ENCODE measurements at places on chromosomes 3 and 15.

DNA sequence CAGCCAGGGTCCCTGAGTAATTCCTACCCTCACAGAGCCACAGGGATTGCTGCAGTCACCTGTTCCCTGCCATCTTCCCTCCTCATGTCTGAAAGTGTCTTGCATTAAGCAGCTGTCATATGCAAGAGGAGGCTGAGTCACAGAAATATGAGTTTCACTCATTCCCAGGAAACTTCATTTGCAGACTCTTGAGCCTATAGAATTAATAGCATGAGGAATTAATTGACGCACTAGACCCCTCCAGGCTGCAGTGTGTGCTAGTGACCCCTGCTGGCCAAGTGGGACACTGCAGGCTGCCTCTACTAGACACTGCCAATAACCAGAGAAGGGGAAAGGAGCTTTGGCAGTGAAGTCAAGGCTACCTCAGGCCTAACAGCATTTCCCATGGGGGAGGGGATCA is 50.6 kb upstream of the SLC6A1 start:
- DNase-seq = no peak
- H3K4me1 ChIP-seq = no peaks in the 10 kb centered on the region
- H3K4me3 ChIP-seq = no peak overlapping the region
- H3K27me3 ChIP-seq = peaks cover 2% of the 10 kb centered on the region
- no peaks in the 10 kb centered on the region for H3K36me3 ChIP-seq
- no peak overlapping the region for H3K27ac ChIP-seq

DNA sequence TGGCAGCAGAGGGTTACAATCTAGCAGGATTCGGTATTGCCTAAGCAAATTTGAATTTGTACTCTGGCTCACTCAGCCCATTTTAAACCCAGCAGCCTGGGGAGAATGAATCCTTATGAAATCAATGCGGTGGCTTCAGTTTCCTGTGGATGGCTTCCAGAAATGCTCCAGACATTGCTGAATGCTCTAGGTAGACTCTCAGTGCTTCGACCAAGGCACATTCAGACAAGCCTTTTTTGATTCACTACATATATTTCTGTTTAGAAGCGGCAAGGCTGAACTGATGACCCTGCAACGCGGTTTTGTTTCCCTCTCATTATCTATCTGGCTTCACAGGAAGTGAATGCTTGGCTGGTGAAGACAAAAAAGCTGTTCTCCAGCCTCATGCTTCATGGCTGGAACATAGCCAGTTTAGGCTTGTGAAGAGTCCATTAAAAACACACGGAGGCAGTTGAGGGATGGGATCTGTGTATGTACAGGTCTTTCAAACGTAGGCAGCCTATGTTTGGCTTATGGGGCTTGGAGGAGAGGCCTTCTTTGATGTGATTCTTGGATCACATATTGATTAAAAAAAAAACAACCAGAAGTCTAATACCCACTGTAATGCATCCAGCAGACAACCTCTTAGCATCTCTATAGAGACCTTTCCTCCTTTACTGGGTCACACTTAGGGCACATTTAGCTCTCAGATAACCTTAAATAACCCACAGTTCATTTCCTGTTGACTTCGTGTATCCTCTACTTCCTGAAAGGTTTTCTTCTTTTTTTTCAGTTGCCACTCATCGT is 400.2 kb upstream of the TBL1XR1 start:
- H3K27me3 ChIP-seq = no peaks in the 10 kb centered on the region
- peaks cover 88% of the 10 kb centered on the region for H3K4me1 ChIP-seq
- no peaks in the 10 kb centered on the region for H3K36me3 ChIP-seq
- peak overlapping the region; percentile 22 for H3K4me3 ChIP-seq
- DNase-seq = no peak

- no peak overlapping the region for H3K27ac ChIP-seq
- no peak for DNase-seq
- H3K27me3 ChIP-seq = no peaks in the 10 kb centered on the region
- H3K4me3 ChIP-seq = no peak overlapping the region
- H3K4me1 ChIP-seq = peaks cover 3% of the 10 kb centered on the region
Measured at GRCh38 chr3:114551770-114552526, 258.1 kb downstream of the TIGIT start.

DNA sequence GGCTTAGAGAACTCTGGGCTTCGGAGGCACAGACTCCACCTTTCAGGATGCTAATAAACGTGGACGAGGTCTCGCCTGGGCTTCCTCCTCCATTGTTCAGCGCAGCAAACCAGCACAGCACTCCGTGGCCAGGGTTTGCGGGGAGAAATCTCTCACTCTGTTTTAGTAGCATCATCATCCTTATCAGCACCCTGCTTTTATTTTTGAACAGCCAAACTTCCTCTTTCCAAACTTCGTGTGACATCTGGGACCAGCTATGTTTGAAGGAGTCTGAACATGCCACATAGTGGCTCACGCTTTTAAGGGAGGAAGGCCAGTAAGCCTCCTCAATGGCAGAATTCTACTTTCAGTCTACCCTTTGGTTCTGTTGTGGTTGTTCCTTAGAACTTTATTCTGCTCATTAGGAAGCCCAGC is 149.0 kb downstream of the PGPEP1L start:
- no peaks in the 10 kb centered on the region for H3K27me3 ChIP-seq
- no peak for DNase-seq
- no peaks in the 10 kb centered on the region for H3K36me3 ChIP-seq
- H3K4me3 ChIP-seq = no peak overlapping the region

GRCh38 chr15:65312400-65312916 is 8.0 kb downstream of the RNU5B-1 start:
- H3K27me3 ChIP-seq = no peaks in the 10 kb centered on the region
- DNase-seq = no peak
- H3K36me3 ChIP-seq = no peaks in the 10 kb centered on the region

DNA sequence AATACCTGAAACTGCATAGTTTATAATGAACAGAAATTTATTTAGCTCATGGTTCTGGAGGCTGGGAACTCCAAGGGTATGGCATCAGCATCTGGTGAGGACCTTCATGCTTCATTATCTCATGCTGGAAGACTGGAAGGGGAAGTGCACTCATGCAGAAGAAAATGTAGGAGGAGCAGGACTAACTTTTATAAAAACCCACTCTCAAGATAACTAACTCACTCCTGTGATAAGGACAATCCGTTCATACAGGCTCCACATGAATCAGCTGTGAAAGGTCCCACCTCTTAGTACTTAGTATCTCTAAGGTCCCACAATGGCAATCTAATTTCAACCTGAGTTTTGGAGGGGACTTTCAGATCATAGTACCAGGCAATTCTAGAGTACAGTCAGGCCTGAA is 33.6 kb upstream of the APH1B start:
- H3K4me1 ChIP-seq = peaks cover 61% of the 10 kb centered on the region
- H3K27ac ChIP-seq = peak overlapping the region; percentile 64
- no peaks in the 10 kb centered on the region for H3K27me3 ChIP-seq
- no peak overlapping the region for H3K4me3 ChIP-seq

GRCh38 chr3:146277953-146278631 is 27.2 kb upstream of the PLSCR4 start:
- H3K4me3 ChIP-seq = no peak overlapping the region
- no peaks in the 10 kb centered on the region for H3K27me3 ChIP-seq
- DNase-seq = no peak
- H3K4me1 ChIP-seq = peaks cover 35% of the 10 kb centered on the region
- H3K36me3 ChIP-seq = no peaks in the 10 kb centered on the region

DNA sequence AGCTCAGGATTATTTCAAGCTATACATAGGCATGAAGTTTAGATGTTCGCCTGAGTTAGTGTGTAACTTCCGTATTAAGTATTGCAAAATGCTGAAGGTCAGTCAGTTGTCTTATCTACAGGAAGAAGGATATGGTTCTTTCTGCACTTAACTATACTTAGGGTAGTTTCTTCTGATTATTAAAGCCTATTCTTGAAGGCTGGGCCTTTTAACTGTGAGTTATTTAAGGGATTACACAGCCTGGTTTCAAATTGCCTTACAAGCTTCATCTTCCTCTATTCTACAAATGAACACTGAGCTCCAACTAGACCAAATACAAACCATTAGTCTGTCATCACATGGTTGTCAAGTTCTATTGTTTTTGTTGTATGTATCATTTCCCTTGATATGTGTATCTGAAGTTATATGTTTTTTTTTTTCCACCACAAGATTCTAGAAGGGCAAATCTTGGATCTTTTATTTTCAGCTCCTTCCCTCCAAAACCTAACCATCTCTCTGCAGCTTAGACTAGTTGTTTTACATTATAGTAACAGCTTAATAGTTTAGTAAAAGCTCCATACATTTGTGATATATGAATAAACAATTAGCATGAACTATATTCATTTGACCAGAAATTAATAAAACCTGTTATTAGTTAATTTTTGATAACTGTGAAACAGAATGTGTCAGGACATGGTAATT is 272.9 kb upstream of the KCNMB2 start:
- no peaks in the 10 kb centered on the region for H3K36me3 ChIP-seq
- peaks cover 7% of the 10 kb centered on the region for H3K4me1 ChIP-seq
- no peak overlapping the region for H3K4me3 ChIP-seq
- no peak overlapping the region for H3K27ac ChIP-seq
- no peak for DNase-seq

- H3K27ac ChIP-seq = peak overlapping the region; percentile 21
- no peaks in the 10 kb centered on the region for H3K36me3 ChIP-seq
- H3K27me3 ChIP-seq = peaks cover 43% of the 10 kb centered on the region
- no peak for DNase-seq
- H3K4me1 ChIP-seq = peaks cover 53% of the 10 kb centered on the region
Measured at GRCh38 chr15:28096670-28097431, 2.3 kb downstream of the OCA2 start.

DNA sequence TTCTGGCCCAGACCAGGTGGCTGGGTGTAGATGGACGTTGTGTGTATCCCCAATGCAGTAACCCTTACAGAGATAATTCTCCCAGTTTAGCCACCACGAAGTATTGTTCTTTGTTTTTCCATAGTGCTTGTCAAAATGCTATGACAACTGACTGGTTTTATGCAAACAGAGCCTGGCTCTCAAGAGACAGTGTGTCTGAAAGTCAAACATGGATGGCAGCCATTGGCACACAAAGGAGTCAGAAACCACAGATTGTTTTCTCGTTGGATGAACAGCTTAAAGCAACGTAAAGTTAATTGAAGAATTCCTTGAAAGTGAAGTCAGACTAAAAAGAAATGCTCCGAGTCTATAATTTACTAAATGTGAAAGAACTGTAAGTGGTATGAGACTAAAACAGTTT is 91.2 kb downstream of the FILIP1L start:
- no peak for DNase-seq
- H3K27ac ChIP-seq = peak overlapping the region; percentile 84
- H3K4me3 ChIP-seq = no peak overlapping the region
- H3K27me3 ChIP-seq = no peaks in the 10 kb centered on the region
- H3K4me1 ChIP-seq = peaks cover 44% of the 10 kb centered on the region

DNA sequence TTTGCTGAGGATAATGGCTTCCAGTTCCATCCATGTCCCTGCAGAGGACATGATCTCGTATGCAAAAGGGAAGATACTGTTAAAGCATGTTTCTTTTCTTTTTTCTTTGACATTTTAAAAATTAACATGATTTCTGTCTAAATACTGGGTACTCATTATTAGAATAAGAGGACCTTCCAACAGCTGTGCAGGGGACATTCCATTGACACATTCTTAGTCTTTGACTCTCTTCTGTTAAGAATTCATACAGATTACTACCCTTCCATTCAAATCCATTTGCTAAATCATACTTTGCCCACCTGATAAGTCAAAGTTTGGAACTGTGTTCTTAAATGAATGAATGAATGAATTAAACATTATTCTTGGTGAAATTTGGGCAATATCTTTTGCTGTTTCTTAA is 5.1 kb upstream of the CP start:
- no peak overlapping the region for H3K4me3 ChIP-seq
- peaks cover 8% of the 10 kb centered on the region for H3K4me1 ChIP-seq
- no peak for DNase-seq
- H3K27ac ChIP-seq = no peak overlapping the region
- no peaks in the 10 kb centered on the region for H3K27me3 ChIP-seq
- no peaks in the 10 kb centered on the region for H3K36me3 ChIP-seq

DNA sequence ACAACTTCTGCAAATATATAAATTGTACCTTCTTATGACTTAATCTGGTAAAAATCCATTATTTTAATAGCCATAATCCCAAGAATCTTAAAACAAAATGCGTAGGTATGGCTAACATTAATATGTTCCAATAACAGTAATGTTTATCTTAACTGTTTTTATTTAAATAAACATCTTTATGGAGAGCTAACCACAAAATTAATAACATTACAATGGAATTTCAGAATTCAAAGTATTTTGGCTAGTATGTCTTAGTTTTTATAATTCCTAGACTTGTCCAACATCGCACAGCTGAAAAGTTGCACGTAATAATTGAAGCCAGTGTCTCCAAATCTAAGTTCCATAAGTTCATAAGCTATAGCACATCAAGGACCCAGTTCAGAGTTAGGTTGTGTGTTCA is 47.6 kb downstream of the ANKRD28 start:
- no peaks in the 10 kb centered on the region for H3K27me3 ChIP-seq
- H3K4me1 ChIP-seq = peaks cover 3% of the 10 kb centered on the region
- no peak overlapping the region for H3K4me3 ChIP-seq
- peaks cover 29% of the 10 kb centered on the region for H3K36me3 ChIP-seq
- H3K27ac ChIP-seq = no peak overlapping the region
- no peak for DNase-seq

DNA sequence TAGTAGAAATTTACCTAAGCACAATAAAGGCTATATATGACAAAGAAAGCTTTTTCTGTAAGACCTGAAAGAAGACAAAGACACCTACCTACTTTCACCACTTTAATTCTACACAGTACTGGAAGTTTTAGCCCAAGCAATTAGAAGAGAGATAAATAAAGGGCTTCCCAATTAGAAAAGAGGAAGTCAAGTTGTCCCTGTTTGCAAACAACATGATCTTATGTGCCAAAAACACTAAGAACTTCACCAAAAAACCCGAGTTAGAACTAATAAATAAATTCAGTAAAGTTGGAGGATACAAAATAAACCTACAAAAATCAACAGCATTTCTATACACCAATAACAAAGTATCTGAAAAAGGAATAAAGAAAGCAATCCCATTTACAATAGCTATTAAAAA is 190.9 kb downstream of the NR2F2 start:
- DNase-seq = no peak
- no peak overlapping the region for H3K27ac ChIP-seq
- no peak overlapping the region for H3K4me3 ChIP-seq
- H3K27me3 ChIP-seq = peaks cover 6% of the 10 kb centered on the region
- H3K36me3 ChIP-seq = no peaks in the 10 kb centered on the region

GRCh38 chr3:124837730-124838186 is 49.4 kb downstream of the ITGB5 start:
- DNase-seq = no peak
- peaks cover 65% of the 10 kb centered on the region for H3K4me1 ChIP-seq
- H3K4me3 ChIP-seq = no peak overlapping the region
- no peaks in the 10 kb centered on the region for H3K27me3 ChIP-seq
- peaks cover 26% of the 10 kb centered on the region for H3K36me3 ChIP-seq
- peak overlapping the region; percentile 89 for H3K27ac ChIP-seq
